ENCODE measurements at places on chromosomes 2 and 18.

DNA sequence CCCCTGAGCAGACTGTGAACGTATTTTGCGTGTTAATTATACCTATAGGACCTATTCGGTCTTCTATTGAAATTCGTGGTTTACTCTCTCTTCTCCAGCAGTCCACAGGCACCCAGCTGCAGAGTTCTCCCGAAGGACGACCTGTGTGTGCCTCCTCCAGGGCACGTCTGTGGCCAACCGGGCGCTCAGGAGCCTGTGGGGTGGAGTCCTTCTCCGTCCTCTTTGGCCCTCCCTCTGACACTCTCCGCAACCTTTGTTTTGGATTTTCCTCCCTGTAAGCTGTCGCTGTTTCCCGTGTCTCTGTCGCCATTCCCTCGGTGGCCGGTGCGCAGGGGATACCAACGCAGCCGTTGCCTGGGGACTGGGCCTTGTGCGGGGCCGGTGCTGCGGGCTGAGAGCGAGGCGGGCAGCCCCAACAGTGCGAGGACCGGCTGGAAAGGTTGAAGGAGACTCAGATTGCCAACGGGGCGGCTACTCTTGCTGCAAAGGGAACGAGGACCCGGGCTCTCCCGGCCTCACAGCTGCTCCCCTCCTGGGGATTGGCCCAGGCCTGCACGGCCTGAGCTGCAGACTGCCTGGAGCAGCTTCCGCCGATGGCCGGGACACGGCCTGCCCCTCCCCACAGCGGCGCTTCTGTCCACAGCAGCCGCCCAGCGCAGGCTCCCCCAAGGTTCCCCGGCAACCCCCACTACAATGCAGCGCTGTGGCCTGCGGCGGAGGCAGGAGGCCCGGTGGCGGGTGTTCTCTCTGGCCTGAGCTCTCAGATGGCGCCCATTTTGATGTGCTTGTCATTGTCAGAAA, 221.0 kb downstream of the MTX2 start:
- no peak for DNase-seq

DNA sequence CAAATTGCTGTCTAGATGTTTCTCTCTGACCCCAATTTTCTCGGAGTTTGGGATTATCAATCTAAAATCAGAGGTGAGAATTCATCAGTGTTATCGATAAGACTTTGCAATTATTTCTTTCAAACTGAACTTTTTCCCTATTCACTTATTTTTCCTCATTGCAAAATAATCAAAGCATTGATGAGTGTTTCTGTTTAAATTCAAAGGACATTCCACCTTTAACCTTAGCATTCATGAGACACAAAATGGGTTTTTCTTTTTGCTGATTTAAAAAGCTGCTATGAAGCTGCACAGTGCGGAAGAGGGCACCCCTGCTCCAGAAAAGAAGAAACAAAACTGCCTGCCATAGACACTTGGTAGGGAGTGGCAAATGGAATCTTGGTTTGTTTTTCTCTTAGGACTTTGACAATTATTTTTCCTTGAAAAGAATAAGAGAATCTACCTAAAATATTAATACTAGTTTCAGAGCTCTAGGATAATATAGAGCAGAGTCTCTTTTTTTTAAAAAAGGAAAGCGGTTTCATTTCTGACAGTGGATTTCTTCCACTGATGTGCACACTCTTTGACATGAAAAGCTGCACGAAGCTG, 203.4 kb downstream of the TGIF1 start:
- no peak for DNase-seq

DNA sequence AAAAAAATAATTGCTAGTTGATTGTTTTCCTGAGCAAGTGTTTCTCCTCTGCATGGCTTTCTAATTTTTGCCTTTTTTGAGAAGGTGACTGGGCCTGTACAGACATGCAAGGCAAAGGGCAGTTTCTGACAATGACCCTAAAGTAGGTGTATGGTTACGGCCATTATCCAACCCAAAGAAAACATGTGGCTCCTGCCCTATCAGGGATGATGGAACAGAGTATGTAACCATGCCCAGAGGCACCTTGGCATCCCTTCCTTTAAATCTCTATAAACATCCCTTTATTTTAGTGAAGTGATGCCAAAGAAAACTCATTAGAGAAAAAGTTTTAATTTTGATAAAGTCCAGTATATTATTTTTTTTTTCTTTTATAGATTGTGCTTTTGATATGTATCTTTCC, 217.5 kb downstream of the LPIN1 start:
- DNase-seq: no peak

DNA sequence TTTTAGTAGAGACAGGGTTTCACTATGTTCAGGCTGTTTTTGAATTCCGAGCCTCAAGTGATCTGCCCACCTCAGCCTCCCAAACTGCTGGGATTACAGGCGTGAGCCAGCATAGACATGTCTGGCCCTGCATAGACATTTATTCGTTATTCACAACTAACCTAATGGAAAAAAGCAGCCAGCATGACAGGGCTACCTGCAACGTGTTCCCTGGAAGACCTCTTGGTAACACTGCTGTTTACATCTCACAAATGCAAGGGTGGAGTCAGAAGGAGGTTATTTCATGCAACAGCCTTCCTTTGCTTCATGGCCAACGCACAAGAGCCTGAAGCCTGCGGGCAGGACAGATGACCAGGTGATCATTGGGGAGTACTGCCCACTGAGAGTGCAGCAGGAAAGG, 9.2 kb downstream of the SERPINE2 start:
- no peak for DNase-seq

DNA sequence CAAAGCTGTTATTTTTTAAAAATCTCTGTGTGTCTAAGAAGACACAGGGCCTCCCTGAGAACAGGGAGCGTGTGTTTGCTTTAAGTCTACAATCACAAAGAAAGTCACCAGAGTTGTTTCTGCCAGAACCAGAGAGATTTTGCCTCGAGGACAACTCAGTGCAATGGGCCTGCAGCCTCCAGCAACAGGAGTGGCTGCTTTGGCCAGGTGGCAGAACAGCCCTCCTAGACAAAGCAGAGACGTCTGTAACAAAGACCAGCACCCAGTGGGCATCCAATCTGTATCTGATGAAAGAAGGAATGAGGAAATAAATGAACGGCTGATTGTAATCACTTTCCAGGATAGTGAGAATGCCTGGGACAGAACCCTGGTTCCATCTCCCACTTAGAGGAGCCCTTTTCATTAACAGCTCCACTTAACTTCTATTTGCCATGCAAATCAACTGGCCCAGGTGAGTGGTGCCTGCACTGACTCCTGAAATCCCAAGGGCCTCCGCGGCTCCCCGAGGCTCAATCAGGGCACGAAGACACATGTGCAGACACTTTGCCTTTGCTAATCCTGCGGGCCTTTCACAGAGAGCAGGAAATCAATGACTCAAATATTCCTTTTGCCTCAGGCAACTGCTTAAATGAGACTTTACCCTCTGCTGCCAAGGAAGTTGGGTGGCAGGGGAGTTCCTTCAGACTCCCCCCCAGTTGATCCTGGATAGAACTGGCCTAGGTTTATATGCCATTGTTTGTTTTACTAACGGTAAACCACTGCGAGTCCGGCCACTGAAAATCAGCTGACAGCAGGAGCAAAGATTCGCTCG, 146.5 kb downstream of the CABLES1 start:
- DNase-seq: no peak

DNA sequence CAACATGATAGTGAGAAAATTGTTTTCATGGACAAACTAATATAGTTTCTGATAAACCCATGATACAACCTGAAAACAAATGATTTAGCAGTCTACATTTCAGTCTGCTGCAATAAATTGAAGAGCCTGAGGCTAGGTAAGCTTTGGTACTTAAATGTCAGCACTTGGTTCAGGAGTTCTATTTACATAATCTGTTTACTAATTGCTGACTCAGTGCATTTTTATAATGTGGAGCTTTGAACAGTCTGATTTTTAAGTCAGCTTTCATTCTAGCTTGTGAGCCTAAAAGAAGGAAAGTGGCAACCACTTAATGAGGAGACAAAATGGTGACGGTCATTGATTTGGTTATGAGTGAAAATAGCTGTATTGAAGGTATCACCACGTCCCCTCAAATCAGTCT, 488.6 kb downstream of the CPS1 start:
- DNase-seq: no peak

DNA sequence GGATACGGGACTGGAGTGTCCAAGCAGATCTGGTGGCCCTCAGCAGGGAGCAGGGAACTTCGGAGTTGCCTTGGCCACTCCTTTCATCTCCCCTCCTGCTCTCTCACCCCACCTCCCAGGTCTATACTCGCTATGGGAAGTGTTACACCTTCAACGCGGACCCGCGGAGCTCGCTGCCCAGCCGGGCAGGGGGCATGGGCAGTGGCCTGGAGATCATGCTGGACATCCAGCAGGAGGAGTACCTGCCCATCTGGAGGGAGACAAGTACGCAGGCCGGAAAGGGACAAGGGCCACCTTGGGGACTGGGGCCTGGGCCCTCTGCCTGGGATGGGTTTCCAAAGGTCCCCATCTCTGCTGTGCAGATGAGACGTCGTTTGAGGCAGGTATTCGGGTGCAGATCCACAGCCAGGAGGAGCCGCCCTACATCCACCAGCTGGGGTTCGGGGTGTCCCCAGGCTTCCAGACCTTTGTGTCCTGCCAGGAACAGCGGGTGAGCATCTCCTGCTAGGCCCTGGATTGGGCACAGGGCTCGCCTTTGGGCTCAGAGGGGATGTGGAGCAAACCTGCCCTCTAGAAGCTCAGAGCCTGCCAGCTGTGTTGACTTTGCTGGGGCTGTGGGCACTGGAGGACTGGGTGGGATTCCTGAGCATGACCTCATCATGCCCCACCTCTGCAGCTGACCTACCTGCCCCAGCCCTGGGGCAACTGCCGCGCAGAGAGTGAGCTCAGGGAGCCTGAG, 11.8 kb downstream of the CHPF start:
- no peak for DNase-seq

- DNase-seq: no peak
Observed at GRCh38 chr2:207038299-207038698, 99.0 kb downstream of the CPO start.

GRCh38 chr2:1033069-1033468, 82.4 kb downstream of the SNTG2 start:
- DNase-seq: no peak
